ENCODE measurements at places on chromosomes 5 and 9.

DNA sequence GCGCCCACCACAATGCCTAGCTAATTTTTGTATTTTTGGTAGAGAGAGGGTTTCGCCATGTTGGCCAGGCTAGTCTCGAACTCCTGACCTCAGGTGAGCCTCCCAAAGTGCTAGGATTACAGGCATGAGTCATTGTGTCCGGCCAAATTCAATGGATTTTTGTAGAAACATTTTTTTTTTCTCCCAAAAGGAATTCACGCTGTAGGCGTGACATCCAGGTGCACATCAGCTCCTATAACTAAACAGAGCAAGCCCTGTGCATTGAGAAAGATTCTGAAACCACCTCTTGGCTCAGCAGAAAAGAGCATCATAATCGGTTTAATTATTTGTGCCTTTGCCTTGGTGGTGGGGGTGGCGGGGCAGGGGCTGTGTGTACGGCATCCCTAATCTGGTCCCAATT is 32.9 kb upstream of the DAB2IP start:
- no peak for DNase-seq

GRCh38 chr5:178349075-178349511 is 116.5 kb upstream of the PHYKPL start:
- no peak for DNase-seq

DNA sequence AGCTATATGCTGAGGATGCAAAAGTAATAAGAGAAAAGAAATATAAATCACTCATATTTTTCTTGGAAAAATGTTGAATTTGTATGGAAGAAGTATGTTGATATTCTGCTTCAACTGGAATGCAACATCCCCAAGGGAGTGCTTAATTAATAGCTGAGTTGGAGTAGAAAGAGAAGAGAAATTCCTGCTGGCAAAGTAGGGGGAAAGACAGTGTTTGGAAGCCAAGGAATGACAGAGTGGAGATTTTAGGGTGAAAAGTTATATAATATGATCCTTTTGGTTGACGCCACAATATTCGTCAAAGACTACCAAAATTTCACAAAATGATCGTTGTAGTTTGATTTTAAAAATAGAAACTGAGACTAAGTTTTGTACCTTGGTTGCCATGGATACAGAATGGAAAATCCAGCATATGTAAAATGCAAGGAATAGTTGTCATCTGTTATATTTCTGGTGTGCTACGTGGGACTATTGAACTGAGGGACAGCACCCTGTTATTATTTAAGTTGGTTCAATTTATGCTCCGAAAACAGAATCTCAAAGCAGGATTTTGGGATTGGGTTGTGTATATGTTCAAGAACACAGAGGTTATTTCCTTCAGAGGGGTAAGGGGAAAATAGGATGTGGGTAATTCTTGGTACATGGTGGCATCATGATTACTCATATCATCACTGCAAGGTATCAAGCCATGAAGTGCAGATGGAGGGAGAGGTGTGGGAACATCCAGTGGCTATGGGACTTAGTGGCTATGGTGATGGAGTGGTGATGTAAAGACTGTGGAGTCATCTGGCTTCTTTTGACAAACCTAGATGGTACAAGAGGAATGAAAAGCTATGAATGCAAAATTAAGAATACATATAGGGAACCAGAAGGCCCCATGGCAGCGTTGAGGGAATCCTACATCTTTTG is 61.0 kb downstream of the SUB1 start:
- DNase-seq: no peak

GRCh38 chr9:116543731-116544400 is 143.2 kb upstream of the TRIM32 start:
- no peak for DNase-seq

DNA sequence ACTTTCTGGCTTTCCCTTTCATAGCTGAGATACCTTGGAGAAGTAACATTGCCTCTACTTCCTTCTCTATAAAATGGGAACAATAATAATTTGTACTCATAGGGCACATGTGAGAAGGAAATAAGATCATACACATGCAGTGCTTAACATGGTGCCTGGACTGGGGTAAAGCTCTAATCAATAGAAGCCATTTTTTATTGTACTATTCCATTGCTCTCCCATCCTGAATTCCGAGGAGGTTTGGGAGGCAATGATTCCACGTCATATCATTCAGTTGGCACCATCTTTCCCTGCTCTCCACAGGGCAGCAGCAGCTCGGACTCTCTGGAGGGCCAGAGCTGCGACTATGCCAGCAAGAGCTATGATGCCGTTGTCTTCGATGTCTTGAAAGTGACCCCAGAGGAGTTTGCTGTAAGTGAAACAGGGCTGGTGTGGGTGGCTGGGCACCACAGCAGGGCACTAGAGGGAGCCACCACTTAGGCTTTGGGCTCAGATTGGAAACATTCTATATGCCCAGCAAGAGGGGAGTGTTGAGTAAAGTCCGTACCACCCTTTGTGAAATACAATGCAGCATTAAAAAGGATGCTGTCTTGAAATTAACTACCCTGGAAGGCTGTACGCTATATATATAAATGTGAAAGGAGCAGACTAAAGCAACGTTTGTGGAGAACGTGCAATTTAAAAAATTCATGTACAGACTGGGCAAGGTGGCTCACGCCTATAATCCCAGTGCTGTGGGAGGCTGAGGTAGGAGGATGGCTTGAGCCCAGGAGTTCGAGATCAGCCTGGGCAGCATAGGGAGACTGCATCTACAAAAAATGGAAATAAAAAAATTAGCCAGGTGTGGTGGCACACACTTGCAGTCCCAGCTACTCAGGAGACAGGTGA is 51.2 kb downstream of the RALGPS1 start:
- peak; percentile 29 for DNase-seq

GRCh38 chr5:385321-385720 is 57.7 kb upstream of the EXOC3 start:
- no peak for DNase-seq

DNA sequence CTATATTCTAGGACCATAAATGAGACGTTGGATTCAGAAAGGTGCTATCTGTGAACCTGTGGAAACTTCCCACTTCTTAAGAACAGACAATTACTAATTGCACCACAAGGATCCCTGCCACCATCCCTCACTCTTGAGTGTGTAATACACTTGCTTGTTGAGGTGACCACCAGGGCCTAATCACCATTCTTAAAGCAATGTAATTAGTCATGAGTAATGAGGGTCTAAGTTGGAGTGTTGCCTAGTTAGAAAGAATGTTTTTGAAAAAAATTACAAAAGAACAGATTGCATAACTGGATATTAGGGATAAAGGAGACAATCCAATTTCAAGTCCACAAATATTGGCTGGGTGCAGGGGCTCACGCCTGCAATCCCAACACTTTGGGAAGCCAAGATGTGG is 56.9 kb upstream of the TRIO start:
- no peak for DNase-seq
